ENCODE measurements at places on chromosomes 7 and 10. TPM values are rescaled to one million over a fixed set of nuclear protein-coding genes. Genes with fewer than 3 reads are reported as not detected.

DNA sequence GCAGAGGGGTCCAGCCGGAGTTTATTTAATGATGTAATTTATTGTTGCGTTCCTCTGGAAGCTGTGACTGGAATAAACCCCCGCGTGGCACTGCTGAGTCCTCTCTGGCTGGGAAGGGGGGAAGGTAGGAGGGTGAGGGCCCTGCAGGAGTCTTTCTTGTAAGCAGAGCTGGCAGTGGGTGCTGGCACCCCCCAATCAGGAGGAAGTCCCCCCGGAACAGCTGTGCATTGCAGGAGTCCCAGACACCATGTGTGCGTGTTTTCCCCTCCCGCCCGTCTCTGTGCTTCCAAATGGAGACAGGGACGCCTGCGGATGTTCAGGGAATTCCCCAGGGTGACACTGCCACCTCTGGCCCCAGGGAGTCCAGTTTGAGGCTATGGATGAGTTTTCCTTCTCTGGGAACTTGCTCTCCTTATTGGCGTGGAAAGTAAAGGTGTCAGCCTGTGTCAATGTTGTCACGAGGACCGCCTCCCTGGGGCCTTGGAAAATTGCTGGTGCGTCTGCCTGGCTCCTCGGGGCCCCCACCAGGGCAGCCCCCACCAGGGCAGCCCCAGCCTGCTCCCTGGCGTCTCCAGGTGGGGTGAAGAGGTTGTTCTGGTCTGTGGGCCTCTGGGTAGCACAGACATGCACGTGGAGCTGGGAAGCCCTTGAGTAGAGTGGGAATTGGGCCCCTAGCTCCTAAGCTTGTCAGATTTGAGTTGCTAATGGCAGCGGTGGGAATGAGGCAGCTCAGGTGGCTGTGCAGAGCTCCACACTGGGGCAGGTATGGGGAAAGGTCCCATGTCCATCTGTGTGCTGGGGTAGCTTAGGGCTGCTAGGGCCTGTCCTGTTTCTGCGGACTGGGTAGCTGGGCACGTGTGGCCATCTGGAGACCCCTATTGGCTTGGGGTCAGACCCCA lies 2.7 kb downstream of the FZD9 start:
- H3K27me3 ChIP-seq, result peaks cover 20% of the 10 kb centered on the region
- no peak for DNase-seq
- no peak overlapping the region for H3K27ac ChIP-seq
- no peak overlapping the region for H3K4me3 ChIP-seq

DNA sequence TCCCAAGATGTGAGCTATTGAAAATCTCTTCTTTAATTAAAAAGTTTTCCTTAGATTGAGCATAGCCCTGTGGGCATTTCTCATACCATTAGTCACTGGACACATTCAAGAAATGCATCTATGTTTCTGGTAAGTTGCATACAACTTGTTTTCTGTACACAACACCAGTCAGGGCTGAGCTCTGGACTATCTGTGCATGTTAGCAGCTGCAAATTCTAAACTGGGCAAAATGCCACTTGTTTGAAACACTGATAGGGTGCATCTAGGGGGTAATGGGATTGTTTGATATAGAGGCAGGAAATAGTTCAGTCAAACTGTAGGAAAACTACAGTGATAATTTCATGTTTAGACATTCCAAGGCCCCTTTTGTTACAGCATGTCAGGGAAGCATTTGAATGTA lies 145.6 kb upstream of the NPY start:
- no peaks in the 10 kb centered on the region for H3K4me1 ChIP-seq
- no peak overlapping the region for H3K4me3 ChIP-seq
- H3K27me3 ChIP-seq, result no peaks in the 10 kb centered on the region
- H3K27ac ChIP-seq, result no peak overlapping the region
- DNase-seq, result no peak
- H3K36me3 ChIP-seq, result no peaks in the 10 kb centered on the region

DPP6 gene
- 10.1 TPM for total RNA-seq

DNA sequence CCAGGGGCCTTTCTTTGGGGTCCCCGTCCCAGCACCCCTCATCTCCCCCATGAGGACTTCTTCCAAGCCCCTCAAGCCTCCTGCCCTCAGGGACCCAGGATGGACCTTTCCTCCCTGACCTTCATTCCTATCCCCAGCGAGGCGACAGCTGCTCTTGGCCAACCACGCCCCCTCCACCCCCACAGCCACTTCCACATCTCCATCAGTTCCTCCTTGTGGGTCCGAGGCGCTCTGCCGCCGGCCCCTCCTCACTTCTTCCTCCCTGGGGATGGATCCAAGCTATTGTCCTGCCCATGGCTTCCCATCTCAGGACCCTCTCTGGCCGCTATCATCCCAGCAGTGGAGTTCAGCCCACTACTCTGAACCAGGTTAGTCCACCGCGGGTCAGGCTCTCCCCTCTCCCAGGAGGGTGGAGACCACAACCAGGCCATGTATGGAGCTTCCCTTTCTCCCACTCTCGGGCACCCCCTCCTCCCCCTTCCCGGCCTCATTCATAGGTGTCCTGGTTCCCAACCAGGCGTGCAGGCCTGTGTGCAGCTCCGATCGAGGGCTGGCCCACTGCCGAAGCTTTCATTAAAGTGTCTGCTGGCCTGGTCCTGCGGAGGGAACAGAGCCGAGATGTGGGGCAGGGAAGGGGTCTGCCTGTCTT lies 1.7 kb upstream of the SH2B2 start:
- no peaks in the 10 kb centered on the region for H3K36me3 ChIP-seq
- H3K27me3 ChIP-seq, result no peaks in the 10 kb centered on the region
- DNase-seq, result no peak
- peak overlapping the region; percentile 75 for H3K4me3 ChIP-seq
- peaks cover 35% of the 10 kb centered on the region for H3K4me1 ChIP-seq
- H3K27ac ChIP-seq, result no peak overlapping the region

GSAP gene
- total RNA-seq, result 11.8 TPM

DNA sequence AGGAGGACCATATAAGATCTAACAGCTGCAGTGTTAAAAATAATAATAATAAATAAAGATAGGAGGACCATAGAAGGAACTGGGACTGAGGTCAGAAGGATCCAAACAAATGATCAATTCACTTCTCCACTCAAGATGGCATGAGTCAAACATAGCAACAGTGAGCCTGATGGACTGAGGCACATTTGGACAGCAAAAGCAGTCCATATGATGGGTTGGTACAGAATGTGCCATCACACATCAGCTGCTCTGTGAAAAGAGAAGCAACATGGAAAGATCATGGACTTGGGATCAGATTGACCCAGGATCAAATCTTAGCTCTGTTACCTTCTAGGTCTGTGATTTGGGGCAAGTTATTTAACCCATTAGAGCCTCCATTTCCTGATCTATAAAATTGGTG lies 188.9 kb upstream of the KMT2E start:
- no peaks in the 10 kb centered on the region for H3K27me3 ChIP-seq
- H3K27ac ChIP-seq, result no peak overlapping the region
- no peak overlapping the region for H3K4me3 ChIP-seq
- H3K4me1 ChIP-seq, result no peaks in the 10 kb centered on the region

Measured in suprapubic skin (tissue), 4 donors.